ENCODE measurements at places on chromosomes 12 and 14. TPM values are rescaled to one million over a fixed set of nuclear protein-coding genes. Genes with fewer than 3 reads are reported as not detected.

DNA sequence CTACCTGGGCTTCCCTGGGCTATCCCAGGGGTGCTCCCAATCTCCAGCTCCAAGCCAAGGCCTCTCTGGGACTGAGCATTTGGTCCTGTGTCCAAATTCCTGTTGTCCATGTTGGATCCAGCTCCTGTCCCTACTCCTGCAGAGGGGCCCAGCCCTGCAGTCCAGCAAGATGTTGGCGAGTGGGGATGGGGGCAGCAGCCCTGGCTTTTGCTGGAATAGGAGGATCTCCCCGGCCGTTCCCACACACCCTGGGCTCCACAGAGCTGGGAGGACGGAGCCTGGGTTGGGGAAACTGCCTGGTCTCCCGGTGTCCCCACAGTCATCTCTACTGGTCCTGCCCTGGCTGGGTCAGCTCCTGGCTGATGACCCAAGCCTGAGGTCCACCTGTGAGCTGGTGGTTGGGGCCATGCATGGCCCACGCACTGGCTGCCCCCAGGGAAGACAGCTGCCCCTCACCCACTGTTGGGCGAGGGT, 219.6 kb upstream of the C14orf180 start:
- DNase-seq = no peak

DNA sequence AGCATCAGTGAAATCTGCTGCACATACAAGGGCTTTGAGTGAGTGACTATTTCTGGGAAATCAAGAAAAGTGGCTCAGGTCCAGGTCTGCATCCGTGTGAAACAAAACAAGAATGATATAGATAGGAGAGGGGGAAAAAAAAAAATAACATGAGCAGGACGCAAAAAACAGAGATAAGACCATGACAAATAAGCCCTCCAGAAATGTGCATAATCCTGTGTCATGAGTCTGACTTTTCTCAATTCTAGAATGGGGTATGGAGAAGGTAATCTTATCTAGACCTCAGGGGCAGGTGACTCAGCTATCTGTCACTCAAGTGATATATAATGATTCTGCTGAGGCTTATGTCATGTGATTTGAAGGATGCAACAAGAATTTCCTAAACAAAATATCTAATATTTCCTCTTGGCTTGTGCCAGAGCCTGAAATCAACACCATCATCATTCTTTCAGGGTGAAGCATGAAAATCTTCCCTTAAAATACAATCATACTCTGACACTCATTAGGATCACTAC, 250.0 kb downstream of the PHLDA1 start:
- DNase-seq = peak; percentile 89

DNA sequence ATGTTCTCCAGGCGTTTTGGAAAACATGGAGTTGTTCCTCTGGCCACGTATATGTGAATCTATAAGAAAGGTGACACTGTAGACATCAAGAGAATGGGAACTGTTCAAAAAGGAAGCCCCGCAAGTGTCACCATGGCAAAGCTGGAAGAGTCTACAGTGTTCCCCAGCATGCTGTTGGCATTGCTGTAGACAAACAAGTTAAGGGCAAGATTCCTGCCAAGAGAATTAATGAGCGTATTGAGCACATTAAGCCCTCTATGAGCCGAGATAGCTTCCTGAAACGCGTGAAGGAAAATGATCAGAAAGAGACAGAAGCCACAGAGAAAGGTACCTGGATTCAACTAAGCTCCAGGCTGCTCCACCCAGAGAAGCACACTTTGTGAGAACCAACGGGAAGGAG, 92.5 kb upstream of the EIF5 start:
- no peak for DNase-seq

Gene CPM
- not detected for total RNA-seq

- no peak for DNase-seq
Measured at GRCh38 chr14:31045501-31046080, 19.4 kb upstream of the STRN3 start.

Gene NOS1
- 0.03 TPM for total RNA-seq

DNA sequence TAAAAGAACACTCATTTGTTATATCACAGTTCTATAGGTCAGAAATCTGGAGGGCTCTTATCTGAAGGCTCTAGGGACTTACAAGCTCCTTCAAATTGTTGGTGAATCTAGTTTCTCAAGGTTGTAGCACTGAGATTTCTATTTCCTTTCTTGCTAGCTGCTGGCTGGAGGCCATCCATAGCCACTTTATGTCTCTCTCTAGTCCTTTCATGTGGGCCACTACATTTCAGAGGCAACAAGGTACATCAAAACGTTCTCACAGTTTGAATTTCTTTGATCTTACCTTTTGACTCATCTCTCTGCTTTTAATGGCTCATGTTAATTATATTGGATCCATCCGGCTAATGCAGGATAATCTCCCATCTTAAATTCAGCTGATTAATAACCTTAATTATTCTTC, 286.8 kb downstream of the DIO2 start:
- DNase-seq = no peak

GRCh38 chr12:50104417-50105366, 884 bp downstream of the GPD1 start:
- no peak for DNase-seq

DNA sequence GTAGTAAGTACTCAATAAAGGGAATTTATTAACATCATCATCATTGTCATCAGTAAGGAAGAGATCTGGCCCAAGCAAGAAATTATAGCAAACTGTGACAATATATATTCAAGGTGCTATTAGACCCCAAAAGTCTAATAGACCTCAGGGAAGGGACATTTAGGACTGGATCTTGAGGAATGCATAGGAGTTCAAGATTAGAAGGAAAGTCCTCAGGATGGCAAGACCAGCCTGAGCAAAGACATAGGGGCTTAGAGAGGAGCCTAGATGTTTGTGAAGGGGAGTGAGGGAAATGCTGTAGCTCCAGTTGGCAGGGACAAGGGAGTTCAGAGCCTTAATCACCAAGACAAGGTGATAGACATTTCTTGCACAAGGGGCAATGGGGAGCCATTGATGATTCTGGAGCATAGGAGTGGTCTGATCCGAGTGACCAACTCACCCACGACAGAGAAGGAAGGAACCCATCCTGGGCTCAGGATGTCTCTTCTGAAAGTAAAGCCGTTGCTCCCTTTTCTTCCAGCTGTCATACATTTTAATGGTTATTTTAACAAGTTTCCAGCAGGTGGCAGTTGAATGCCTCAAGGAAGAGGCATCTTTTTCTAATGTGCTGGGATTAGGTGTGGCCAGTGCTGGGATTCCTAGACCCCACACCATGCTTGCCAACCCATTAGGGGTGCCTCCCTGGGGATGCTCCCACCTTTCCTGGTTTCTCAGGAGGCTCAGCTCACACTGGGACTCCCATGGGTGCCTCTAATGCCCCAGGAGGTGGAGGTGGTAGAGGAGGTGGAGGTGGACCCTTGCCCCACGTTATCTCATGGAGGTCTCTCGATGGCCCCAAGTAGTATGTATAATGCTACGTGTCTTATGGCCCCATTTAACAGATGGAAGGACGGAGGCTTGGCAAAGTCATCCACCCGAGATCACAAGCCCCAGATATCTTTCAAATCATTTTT, 37.8 kb downstream of the PHETA1 start:
- DNase-seq = peak; percentile 60

- DNase-seq = no peak
Measured at GRCh38 chr14:99921425-99921824, 128.2 kb downstream of the EML1 start.

GRCh38 chr12:3753544-3754284, 805 bp upstream of the CRACR2A start:
- no peak for DNase-seq

- DNase-seq = no peak
Measured at GRCh38 chr12:3355378-3355900, 135.6 kb upstream of the PRMT8 start.

Gene CCDC38
- total RNA-seq = not detected
